Kasumi-1 (cell line): ENCODE measurements at places on chromosomes 3 and 15.

- DNase-seq = no peak
Measured at GRCh38 chr3:113910966-113911365, 36.8 kb upstream of the ZDHHC23 start.

- no peak for DNase-seq
Measured at GRCh38 chr3:71528816-71529215, 54.7 kb downstream of the FOXP1 start.

DNA sequence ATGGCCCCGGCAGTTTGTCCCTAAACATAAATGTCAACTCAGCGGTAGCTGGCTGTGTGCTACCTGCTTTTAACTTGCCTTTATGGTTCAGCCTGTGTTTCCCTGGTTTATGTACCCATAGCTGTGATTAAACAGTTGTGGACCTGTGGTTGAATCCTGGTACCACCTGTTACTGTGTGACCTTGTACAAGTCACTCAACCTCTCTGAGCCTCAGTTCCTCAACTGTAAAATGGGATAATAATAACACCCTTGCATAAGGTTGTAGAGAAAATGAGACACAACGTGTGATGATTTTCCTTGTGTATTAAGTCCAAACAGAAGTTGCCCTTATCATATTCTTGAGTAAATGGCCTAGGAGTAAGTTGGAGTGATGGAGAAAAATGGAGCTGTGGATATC, 6.3 kb downstream of the GALNT15 start:
- DNase-seq = no peak

- DNase-seq = no peak
Measured at GRCh38 chr3:195911041-195911945, 2.9 kb upstream of the TNK2 start.

DNA sequence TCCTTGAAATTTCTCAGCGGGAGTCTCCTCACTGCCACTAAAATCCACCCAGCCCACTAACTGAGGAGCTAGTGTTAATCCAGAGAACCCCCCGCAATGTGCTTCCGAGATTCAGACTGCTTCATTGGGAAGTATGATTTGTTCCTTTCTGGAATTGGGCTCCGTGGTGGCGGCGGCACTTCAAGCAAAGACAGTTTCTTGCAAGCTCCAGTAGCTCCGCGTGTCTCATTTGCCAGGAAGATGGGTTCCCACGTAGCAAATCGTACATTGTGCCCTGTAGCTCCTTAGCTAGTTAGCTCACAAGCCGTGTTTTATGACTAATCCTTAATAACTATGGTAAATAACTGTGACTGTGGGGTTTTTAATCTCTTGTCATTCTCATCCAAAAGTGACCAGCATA, 45.4 kb downstream of the SLC6A1 start:
- no peak for DNase-seq

GRCh38 chr3:193702967-193703366, 110.0 kb downstream of the OPA1 start:
- no peak for DNase-seq

- DNase-seq = peak; percentile 80
Measured at GRCh38 chr15:78453447-78453846, 15.4 kb downstream of the IREB2 start.

DNA sequence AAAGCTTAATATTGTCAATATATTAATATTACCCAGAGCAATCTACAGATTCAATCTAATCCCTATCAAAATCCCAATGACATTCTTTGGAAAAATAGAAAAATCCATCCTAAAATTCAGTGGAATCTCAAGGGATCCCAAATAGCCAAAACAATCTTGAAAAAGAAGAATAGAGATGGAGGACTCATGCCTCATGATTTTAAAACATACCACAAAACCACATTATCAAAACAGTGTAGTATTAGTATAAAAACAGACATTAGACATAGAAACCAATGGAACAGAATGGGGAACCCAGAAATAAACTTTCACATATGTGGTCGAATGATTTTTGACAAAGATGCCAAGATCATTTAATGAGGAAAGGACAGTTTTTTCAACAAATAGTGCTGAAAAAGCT, 14.6 kb downstream of the NEK4 start:
- no peak for DNase-seq

DNA sequence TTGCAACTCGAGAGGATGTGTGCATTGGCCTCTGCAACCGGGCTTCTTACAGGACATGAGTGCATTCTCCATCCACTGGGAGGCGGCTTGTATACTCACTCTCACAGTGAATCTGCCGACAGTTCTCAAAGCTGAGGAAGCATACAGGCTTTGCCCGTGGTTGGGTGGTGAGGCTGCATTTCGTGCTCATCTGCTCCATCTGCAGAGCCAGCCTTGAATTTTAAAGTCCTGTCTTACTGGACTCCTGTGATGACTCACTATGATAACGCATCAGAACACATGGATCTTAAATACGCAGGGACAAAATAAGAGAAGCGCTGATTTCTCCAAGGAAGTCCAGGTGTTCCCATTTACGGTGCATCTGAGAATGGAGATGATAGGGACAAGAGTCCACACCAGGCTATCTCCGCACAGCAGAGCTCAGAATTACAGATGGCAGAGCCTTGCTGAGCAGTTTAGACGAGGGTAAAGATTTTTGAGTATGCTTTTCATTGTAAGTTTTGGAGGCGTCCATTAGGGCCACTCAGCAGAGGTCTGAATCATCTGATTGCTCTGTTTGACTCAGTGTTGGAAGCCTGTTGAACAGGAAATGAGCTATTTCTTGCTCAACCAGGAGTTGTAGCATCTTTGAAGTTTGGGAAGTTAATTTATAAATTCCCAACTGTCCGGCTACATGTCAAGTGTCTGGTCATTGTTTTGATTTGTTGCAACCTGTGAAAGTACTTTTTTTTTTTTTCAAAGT, 87.1 kb downstream of the GABRG3 start:
- DNase-seq = no peak

- DNase-seq = no peak
Measured at GRCh38 chr3:86794361-86795065, 196.4 kb downstream of the VGLL3 start.

DNA sequence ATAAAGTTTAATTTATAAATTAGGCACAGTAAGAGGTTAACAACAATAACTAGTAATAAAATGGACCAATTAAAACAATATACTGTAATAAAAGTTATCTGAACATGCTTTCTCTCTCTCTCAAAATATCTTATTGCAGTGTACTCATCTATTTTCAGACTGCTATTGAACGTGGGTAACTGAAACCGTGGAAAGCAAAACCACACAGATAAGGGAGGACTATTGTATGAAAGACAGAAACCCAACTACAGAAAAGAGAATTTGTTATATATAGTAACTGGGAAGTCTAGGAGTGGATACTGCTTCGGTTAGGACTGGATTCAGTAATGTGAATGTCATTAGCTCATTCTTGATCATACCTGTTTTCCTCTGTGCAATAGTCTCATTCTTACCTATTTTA, 119.3 kb upstream of the DAZL start:
- no peak for DNase-seq

DNA sequence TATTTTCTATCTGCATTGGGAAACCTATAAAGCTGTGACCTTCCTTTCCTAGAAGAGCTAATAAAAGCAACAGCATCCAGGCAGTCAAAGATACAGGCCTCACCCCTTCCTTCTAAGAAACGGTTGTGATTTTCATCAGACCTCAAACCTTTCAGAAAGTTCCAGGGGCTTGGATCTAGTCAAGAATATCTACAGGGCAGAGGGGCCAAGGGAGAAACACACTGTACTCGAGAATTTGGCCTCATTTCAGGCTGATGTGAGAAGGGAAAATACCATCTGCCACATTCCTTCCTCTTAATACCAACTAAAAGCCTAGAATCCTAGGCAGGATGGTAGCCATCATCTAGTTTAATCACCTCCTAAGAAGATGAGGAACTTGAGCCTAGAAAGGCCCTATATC, 24.5 kb upstream of the BCL6 start:
- DNase-seq = no peak

- peak; percentile 43 for DNase-seq
Measured at GRCh38 chr3:196754091-196754981, 14.7 kb downstream of the PAK2 start.

DNA sequence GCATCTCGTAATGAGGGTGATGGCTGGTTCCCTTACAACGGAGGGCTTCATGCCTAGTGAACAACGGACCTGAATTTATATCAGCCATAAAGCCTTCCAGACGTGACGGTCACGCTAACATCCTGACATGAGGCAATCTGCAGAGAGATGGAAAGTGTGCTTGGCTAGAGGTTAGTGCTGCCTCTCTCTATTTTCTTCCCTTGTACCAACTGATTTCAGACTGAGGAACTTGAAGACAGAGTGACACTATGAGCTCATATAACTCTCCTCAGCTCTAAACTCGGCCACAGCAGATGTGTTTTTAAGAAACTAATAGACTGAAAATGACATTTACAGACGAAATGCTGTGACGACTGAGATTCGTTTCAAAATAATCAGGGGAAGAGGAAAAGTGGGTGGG, 122.4 kb downstream of the XXYLT1 start:
- no peak for DNase-seq

DNA sequence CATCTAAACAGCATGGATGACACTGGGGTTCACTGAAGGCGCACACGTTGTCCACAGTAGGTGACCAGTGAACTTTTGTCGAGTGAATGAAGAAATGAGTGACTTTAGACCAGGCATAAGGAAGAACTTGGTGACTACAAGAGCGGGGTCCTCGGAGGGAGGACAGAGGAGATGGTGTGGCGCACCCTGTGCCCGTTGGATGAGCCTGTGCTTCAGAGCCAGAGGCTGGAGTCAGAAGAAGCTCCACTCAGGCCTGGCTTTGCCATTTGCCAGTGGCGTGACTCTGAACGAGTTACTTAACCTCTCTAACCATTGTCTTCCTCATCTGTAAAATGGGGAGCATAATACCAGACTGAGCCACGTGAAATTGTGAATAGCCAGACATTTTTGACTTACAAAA, 42.2 kb downstream of the MUC4 start:
- DNase-seq = no peak

- no peak for DNase-seq
Measured at GRCh38 chr15:64547275-64547674, 86.9 kb downstream of the ZNF609 start.

DNA sequence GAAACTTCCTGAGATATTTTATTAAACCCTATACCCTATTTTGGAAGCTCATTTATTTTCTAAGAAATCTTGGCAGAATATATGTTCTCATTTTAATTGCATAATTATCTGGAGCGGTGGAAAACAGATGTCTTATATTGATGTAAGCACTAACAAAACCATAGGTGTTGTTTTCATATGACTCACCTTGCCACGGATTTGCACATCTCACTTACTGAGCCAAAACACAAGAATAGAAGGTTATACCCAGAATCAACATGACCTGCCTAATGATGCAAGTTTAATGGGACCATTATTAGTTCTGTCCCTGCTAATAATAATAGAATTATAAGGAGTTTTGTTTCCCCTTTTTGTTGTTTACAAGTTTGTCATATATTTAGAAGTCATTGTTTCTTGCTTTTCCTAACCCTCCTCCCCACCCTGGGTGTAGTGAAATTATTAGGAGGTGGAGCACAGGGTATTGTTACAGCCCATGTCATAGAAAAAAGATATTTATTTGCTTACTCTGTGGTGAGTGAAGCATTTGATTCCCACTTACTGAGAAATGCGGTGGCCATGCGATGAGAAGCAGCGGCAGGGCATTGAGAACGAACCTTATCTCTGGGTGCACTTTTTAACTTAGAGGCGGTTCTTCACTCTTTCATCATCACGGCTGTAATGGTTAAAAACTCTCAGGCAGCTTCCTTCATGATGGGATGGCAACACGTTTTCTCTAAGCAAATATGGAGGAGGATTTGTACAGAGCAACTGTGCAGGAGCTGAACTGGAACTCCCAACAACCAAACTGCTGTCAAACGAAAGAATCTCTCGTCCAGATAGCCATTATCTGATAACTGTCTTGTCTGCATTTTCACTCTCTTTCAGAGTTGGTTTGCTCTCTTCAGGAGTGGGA, 521 bp downstream of the IL5RA start:
- DNase-seq = no peak

DNA sequence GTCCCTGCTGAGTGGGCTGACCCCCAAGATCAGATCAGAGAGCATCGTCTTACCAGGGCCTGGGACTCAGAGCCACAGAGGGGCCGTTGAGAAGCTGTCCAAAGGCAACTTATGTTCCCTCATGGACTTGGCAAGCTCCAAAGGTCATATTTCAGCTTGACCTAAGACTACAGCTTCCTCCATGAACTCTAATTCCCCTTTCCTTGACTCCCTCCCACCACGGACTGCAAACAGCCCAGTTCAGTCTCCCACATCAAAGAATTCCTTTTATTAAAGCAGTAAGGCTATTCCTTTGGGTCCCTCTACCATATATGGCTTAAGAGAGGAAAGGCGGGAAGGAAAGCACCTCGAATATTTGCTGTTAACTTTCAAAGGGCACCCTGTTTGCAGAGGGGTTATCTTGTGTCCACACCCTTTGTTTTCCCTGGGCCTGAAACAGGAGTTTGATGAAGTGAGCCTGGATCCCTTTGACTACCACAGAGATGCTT, 146.1 kb upstream of the THBS1 start:
- no peak for DNase-seq

DNA sequence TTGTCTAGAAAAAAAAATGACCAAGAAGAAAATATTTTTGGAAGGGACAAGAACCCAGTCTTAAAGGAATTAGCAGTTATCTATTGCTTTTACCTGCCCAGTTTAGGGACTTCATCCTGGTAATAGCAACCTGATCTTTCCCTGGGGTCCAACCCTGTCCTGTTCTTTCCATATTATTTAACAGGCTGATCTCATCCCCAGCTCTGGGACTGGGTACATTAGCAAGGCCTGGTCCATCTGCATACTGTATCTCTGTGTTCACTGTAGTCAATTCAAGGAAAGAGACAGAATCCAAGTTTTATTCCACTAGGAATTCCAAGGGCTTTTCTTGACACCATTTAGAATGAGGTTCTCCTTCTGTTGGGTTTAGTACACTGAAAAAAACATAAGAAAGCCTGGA, 191.7 kb upstream of the GADL1 start:
- no peak for DNase-seq

- DNase-seq = no peak
Measured at GRCh38 chr3:33808559-33808958, 10.1 kb downstream of the PDCD6IP start.

DNA sequence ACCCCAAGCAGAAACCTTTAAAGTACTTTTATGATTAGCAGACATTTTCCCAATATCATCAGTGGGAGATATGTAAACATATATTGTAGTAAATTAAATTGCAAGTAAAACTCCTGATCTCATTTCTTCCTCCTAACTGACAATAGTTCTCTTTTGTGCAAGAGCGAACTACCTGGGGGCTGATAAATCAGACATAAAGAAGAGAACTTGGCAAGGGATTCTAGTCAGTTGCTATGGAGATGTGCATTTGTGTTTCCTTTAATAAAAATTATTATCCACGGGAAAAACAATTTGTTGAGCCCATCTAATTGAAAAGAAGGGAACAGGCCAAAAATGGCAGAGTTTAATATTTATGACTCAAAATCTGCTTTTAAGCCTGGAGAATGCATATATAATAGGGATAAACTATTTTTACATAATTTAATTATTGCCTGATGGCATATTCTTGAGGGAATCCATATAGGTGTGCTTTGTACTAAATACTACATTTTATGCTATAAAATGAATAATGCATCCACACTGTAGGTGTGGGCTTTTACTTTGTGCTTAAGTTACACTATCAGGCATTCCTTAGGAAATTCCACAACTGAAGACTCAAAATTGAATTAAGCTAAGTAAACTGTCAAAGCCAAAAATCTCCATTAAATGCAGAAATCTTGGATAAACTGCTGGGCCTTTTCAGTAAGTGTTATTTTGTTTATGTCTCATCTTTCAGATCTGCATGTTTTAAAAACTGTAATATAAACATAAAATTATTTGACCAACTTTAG, 258.1 kb downstream of the ERC2 start:
- no peak for DNase-seq
